NCI-H524 (cell line): ENCODE measurements at places on chromosomes 1 and 21.

GRCh38 chr21:40186045-40186444 lies 318.8 kb downstream of the PCP4 start:
- no peak for DNase-seq

- DNase-seq: no peak
Observed at GRCh38 chr1:24329797-24330543, 10.8 kb downstream of the GRHL3 start.

DNA sequence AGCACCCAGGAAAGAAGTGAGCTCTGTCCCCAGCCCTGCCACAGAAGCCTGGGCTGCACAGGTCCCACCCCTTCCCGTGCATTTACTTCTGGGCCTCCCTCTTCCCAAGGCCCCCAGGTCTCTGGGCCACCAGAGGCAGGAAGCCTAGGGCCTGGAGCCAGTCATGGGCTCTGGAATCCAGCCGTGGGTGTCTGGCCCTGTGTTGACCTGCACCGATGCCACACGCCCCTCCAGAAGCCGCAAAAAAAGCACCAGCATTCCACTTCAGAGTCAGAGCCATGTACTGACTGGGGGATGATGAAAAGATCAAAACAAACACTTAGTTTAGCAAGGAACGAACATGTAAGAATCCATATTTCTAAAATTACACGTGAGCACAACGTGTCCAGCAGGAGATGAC lies 141.7 kb downstream of the NPHP4 start:
- DNase-seq: no peak

- DNase-seq: no peak
Observed at GRCh38 chr1:149845416-149845815, 54.0 kb upstream of the BOLA1 start.

GRCh38 chr1:6026095-6026809 lies 19.4 kb upstream of the KCNAB2 start:
- peak; percentile 82 for DNase-seq

- DNase-seq: no peak
Observed at GRCh38 chr1:235240960-235241359, 79.9 kb upstream of the RBM34 start.

DNA sequence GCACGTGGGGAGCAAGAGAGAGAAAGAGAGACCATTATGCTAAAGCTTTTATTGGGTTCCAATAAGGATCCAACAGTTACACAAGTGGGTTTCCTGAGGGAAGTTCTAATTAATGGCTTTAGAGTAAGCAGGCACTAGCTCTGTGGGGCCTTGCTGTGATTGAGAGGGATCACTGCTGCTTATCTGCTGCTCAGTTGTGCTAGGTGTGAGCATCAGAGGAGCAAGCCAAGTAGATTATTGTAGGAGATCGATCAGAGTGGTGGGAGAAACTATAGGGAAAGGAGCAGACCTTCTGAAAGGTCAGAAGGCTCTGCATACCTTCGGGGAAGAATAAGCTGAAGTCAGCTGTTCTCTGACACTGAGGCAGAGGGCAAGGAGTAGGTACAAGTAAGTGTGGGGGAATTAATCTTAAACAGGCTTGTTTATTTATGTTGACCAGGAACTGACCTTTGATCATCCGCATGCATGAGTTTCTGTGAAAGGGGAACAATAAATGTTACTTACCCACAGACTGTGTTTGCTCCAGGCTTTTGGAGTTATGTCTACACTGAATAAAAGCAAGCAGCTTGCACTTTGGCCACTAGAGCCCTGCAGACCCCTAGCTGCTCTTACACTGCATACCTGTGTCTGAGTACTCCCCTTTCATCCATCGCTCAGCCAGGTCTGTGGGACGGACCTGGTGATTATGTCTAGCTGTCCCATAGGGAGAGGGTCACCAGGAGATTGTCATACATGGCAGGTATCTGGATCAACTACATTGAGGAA lies 89.7 kb downstream of the TNNI3K start:
- DNase-seq: no peak

- no peak for DNase-seq
Observed at GRCh38 chr1:197788741-197789739, 13.8 kb upstream of the DENND1B start.

DNA sequence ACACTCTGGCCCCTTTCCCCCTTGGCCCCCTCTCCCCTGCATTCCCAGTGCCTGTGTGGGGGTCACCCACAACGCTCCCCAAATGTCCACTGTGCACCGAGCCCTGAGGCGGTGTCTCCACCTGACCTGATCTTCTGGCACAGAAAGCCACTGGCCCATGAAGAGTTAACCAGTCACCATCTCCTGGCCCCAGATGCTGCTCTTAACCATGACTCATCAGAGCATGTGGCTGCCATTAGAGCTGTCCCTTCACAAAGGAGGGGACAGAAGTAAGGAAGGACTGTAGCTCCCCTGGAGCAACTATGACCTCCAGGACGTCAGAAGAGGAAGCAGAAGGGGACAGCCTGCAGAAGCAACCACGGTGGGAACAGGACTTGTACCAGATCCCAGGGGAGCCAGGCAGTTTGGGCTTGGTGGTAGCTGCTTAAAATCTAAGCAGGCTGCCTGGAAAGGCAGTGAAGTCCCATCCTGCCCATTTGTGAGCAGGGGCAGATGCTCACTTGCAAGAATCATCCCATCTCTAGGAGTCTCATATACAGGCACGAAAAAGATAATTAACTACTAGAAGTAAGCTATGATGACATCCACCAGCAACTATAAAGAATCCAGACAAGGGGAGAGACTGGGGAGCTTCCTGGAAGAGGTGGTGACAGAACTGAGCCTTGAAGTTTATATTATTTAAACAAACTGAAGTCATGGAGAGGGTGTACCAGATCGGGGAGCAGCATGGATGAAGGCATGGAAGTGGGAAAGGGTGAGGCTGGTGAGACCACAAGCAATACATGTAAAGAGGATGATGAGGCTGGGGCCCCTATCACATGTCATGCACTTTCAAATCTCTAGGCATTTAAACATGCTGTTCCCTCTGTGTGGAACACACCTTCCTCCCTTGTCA lies 1.1 kb upstream of the TTC39A start:
- DNase-seq: peak; percentile 65

- DNase-seq: no peak
Observed at GRCh38 chr1:110636149-110636935, 30.2 kb upstream of the KCNA2 start.

GRCh38 chr1:58762806-58763205 lies 21.0 kb downstream of the JUN start:
- no peak for DNase-seq

GRCh38 chr21:36489776-36490165 lies 9.8 kb upstream of the CLDN14 start:
- no peak for DNase-seq

GRCh38 chr21:38273745-38274542 lies 17.2 kb downstream of the KCNJ15 start:
- no peak for DNase-seq

GRCh38 chr1:16172964-16173446 lies 17.1 kb upstream of the EPHA2 start:
- DNase-seq: no peak

GRCh38 chr1:5720484-5720883 lies 271.7 kb downstream of the NPHP4 start:
- DNase-seq: no peak

- DNase-seq: no peak
Observed at GRCh38 chr1:53511323-53511932, 52.2 kb downstream of the DMRTB1 start.

- no peak for DNase-seq
Observed at GRCh38 chr1:219478811-219479210, 134.1 kb downstream of the ZC3H11B start.

DNA sequence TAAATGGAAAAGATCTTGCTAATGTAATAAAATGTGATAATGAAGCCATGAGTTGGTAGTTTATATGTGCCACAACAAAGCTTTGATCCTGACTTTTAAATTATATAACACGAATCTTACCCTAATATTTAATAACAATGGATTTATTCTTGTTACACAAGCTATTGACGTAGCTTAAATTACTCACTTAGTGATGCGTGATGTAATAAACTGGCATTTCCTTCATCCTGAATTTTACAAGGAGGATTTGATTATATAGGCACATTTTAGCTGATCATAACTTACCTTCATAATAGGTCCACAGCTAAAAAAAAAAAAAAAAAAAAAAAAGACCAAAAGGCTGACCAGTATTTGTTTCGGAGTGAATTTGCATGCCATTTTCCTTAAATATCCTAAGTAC lies 76.2 kb upstream of the IVNS1ABP start:
- no peak for DNase-seq
